ENCODE measurements at places on chromosomes 2 and 18.

- no peak for DNase-seq
These were observed 49.3 kb downstream of the USP34 start for GRCh38 chr2:61421611-61422010.

GRCh38 chr2:214104967-214105366 is 305.9 kb upstream of the VWC2L start:
- no peak for DNase-seq

- no peak for DNase-seq
These were observed 200.0 kb downstream of the TSN start for GRCh38 chr2:121955426-121955825.

DNA sequence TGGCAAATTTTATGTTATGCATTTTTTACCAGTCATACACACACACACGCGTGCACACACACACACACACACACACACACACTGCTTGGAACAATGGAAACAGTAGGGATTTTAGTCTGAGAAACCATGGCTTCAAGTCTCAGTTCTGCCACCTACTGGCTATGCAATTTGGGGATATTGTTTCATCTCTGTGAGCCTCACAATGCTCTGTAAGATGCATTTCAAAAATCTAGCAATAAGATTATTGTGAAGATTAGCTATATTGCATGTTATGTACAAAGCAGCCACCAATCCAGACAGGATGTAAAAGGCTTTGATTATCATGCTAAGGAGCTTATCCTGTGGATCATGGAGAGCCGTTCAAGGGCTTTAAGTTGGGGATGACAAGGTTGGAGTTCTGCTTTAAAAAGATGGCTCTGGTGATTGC is 401.4 kb downstream of the NBAS start:
- DNase-seq: no peak

All from T follicular helper cell (primary cell).